ENCODE measurements at places on chromosomes 1 and 21.
A peak's percentile ranks its signal among the peaks of the same experiment; 100 is the strongest.

- peak; percentile 22 for DNase-seq
These were observed 180.7 kb upstream of the SGIP1 start for GRCh38 chr1:66353257-66353656.

DNA sequence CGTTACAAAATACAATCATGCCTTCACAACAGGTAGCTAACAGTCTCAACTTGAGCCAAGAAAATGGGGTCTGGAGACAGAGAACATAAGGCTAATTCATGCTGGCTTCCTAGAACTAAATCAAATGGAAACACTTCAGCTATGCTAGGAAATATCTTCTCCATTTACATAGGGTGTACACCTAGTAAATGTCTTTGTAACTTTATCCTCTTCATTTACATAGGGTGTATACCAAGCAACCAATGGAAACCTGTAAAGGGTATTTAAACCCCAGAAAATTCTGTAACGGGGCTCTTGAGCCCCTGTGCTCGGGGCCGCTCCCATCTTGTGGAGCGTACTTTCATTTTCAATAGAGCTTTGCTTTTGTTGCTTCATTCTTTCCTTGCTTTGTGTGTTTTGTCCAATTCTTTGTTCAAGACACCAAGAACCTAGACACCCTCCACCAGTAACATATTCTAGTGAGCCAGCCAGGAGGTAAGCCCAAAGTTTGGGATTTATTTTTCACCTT is 19.5 kb upstream of the CYP4X1 start:
- no peak for DNase-seq

- no peak for DNase-seq
These were observed 207.1 kb downstream of the AKT3 start for GRCh38 chr1:243642936-243643335.

DNA sequence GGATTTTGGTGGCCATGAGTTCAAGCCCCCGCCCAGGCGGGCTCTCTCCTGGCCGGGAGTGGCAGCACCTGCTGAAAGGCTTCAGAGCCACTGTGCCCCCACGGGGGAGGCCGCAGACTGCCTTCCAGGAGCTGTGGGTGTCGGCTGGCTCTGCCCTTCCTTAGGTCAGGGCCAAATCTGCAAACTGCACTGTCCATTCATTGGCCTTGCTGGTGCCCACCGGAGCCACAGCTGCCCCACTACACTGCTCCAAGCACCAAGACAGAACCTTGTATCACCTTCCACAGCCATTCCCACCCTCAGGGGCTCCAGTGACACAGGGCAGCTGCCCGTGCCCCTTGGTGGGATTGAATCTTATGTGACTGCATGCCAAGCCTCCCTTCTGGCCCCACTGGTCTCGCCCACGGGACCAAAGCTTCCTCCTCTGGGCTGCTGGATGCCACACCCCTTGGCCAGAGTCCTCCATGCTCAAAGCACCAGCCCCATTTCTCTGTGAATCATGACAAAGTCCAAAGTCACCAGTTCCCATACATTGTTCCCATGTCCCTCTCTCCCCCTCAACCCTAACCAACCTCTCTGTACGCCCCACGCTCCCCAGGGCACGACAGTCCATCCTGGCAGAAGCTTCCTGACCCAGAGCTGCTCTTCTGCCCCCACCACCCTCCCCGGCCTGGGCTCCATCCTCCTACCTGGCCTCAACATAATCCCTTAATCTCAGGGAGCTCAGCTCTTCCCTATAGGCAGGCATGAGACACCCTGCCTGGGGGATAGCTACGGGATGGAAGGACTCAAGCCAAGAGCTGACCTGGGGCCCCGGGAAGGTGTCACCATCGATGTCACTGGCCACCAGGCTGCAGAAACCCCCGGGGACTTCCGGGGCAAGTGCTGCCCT is 20.9 kb upstream of the GPR153 start:
- no peak for DNase-seq

DNA sequence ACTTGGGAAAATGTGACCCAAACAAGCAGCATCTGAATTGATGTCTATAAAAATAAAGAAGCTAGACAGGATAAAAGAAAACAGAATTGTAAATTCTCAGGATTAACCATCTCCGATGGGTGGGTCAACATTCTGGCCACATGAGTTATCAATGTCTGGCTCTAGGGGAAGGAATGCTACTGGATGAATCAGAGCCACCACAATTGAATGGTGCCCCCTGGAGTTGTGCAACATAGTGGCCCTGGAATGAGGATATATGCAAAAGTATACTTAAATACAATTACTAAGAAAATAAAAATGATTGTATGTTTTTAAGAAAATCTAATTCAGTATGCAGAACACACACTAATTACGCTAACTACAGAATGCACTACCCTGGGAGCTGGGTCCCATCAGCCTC is 185.6 kb downstream of the TGFBR3 start:
- no peak for DNase-seq

GRCh38 chr1:150186789-150187559 is 37.3 kb downstream of the PLEKHO1 start:
- DNase-seq, result no peak
